ENCODE measurements at places on chromosomes 5 and 9.

GRCh38 chr9:93194641-93195040 is 10.7 kb downstream of the WNK2 start:
- DNase-seq: no peak

- DNase-seq: peak; percentile 4
These were observed 36.3 kb upstream of the PAM start for GRCh38 chr5:102718819-102719218.

DNA sequence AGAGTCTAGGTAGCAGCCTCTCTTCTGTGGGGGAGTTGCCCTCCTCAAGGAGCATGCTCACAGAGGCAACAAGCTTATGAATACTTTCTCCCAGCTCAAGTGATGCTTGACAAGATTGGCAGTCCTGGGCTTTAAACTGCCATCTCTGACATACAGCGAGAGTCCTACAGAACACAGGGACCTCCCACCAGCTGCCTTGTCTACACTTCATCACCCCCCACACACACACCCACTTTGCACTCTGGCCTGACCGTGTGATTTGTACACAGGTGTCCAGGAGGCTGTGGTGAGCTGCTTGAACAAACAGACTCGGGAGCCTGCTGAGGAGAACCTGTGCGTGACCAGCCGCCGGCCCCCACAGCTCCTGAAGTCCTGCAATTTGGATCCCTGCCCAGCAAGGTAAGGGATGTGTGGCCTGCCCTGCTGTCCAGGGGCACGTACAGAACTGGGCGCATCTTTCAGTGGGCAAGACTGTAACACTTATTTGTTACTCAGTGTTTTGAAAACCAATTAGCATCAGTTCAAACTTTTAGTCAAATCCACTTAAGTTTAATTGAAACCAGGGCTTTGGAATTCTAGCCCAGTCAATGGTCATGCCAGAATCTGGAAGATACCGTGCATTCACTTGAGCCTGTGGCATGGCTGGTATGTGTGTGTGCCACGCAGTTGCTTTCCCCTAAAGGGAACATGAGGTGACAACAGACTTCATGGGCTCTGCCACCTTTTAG is 247.5 kb downstream of the ADAMTSL1 start:
- DNase-seq: no peak

DNA sequence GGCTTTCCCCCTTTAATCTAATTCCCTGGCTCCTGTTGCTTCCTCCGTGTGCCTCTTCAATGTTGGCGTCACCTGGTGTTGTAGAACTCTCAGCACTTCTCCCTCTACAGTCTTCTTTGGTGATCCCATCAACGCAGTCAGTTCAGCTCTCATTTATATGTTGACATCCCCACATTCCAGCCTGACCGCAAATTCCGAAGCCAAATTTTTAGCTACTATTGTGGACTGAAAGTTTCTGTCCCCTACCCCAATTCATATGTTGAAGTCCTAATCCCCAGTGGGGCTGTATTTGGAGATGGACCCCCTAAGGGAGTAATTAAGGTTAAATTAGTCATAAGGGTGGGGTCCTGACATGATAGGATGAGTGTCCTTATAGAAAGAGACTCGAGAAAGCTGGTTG is 210.6 kb upstream of the ADAMTSL1 start:
- DNase-seq: no peak

DNA sequence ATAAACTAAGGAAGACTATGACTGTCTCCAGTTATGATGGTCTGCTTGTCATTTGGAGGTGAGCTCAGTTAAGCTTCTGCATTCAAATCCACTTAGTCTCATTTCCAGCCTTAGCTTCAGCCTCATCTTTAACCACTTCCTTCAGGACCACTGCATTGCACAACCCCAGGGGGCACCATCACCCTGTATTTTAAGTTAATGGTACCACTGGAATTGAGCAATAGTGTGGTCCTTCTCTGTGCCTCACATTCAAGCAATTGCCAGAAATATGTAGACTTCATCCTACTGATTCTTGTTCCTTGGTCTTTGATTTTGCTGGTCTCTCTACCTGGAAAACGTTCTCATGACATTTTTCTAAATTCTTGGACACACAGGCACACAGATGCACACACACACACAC is 131.5 kb upstream of the PTPN3 start:
- DNase-seq: no peak

DNA sequence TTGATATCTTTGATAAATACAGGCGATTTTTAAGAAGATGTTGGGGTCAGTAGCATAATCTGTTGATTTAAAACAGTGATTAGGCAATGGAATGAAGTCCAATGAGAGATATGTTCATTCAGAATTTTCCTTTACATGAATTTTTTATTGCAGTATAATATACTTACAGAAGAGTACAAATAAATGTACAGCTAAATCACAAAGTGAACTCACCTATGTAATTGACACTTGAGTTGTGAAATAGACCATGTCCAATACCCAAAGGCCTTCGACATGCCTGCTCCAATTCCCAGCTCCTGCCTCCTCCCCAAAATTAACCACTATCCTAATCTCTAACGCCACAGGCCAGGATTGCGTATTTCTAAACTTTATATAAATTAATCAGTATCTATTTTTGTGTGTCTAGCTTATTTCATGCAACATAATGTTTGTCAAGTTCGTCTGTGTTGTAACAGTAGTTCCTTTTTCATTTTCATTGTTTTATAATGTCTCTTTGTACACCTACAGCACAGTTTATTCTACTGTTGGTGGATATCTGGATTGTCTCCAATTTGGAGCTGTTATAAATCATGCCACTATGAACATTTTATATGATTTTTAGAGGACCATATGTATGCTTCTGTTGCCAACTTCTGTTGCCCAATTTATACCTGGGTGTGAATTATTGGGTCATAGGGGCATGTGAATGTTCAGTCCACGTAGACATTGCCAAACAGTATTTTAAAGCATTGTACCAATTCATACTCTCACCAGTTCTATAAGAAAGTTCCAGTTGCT is 208.3 kb downstream of the TLE1 start:
- DNase-seq: no peak

GRCh38 chr9:126471084-126471624 is 142.6 kb upstream of the LMX1B start:
- no peak for DNase-seq

- DNase-seq: no peak
These were observed 63.6 kb upstream of the BOD1 start for GRCh38 chr5:173679909-173680630.

DNA sequence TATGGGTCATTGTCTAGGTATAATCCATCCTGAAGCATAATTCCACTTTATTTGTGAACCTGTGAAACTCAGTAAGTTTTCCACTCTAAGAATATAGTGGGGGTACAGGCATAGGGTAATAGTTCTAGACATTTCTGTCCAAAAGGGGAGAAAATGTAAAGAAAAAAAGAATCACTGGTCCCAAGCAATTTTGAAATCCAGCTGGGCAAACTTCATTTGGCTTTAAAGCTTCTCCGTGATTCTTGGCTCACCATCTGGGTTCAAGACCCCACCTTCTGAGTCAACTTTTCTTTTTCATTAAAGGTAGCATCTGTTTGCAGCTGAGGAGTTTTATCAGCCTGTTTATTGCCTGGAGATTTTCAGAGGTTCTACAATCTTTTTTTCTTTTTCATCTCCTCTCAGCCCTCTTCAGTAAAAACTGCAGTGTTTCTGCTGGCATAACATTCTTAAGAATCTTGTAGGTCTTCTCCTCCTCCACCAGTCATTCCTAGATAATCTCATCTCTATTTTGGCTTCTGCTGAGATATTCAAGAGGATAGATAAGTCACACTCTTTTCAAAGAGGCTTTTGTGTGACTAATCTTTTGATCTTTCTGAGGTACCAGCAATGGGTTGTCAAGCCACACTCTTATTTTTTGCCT is 126.1 kb upstream of the PITX1 start:
- DNase-seq: no peak

GRCh38 chr9:134717924-134718645 is 76.5 kb downstream of the COL5A1 start:
- DNase-seq: no peak

DNA sequence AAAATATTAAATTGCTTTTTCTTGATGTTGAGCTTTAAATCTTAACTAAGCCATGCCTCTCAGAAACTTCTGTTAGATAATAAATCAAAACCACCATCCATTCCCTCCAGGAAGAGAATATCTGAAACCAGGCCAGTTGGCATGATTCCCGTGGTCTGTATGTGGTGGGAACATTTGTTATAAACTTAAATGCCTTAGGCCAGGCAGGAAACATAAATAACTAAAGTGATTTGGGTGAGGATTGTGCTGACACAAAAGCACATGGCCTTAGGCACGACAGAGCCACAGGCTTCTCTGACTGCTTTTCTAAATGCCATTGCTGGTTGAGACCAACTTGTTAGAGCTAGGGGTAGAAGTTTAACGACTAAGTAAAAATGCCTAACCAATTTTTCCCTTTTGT is 255.9 kb downstream of the GABRG2 start:
- peak; percentile 8 for DNase-seq

GRCh38 chr5:59249726-59250125 is 643.8 kb downstream of the PDE4D start:
- DNase-seq: no peak

DNA sequence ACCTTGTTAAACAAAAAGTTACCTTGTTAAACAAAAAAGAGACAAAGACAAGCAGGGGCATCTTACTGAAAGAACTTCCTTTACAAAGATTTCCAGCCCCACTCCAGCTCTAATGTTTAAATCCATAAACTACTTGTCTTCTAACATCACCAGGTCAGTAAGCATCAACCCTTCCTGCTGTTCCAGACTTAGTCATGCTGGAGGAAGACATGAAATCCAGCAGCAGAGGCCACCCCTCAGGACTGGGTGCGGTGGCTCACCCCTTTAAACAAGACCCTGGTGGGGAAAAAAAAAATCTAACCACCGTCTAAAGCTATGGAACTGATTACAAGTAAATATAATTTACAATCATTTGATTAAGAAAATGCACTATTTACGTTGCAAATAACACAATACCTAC is 9.1 kb downstream of the PDCL start:
- DNase-seq: peak; percentile 18

DNA sequence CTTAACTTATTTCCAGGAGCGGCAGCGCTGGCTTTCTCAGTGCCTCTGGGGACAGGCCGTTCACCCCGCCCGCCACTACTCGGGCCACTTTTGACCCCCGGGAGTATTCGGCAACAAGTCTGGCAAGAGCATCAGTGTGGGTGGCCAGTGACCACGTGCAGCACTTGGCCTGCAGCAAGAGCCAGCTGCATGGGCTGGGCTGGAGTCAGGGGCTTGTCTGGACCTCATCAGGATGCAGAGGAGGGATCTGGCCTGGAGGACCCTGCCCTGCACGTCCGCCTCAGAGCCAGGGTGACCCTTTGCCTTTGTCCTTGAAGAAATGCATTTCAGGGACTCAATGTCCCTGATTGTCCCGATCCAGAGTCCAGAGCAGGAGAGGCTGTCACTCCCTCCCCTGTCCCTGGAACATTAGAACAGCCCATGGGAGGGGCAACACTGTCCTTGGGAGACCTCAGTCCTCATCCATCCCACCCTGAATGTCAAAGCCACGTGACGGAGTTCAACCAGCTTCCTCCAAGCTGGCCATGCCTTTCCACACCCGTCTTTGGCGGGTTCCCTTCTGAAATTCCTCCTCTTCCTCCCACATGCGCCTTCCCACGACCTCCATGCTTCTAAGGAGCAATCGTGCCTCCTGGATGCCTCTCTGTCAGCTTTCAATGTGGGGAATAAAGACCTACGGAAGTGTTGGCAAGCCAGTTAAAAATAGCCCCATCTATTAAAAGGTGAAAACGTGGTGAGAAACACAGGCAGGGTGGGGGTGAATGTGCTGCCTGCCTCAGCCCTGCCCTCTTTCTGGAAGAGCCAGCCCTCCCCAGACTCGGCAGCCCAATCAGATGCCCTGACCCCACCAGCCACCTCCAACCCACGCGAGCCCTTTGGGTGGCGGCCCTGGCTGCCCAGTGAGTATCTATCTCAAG is 99.0 kb downstream of the OLFM1 start:
- DNase-seq: no peak

GRCh38 chr9:111148052-111149017 is 110.1 kb upstream of the LPAR1 start:
- DNase-seq: no peak

DNA sequence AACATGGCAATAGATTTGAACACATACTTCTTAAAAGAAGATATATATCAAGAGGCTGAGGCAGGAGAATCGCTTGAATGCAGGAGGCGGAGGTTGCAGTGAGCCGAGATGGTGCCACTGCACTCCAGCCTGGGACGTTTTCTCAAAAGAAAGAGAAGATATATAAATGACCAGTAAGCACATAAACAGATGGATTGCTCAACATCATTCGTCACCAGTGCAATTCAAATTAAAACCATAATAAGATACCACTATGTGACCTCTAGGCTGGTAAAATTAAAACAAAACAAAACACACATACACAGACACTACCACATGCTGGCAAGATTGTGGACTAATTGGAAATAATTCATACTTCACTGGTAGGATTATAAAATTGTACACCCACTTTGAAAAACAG is 5.3 kb upstream of the TXN start:
- DNase-seq: no peak

DNA sequence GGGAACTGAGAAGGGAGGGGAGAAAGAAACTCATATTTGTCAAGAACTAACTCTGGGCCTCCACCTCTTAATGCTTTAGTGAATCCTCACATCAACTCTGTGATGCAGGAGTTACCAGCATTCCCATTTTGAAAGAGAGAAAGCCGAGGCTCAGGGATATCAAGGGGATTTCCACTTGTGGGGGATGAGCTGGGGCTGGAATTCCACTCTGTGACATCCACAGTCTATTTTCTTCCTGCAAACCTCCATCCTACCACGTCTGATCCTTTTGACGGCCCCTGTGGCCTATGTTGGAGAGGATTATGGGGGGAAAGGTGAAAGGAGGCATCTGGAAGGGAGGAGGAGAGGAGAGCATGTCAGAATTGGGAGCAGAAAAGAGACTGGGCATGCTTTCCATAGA is 9.0 kb downstream of the LCP2 start:
- no peak for DNase-seq

- DNase-seq: no peak
These were observed 32.3 kb downstream of the TMEM167A start for GRCh38 chr5:83044926-83045325.

DNA sequence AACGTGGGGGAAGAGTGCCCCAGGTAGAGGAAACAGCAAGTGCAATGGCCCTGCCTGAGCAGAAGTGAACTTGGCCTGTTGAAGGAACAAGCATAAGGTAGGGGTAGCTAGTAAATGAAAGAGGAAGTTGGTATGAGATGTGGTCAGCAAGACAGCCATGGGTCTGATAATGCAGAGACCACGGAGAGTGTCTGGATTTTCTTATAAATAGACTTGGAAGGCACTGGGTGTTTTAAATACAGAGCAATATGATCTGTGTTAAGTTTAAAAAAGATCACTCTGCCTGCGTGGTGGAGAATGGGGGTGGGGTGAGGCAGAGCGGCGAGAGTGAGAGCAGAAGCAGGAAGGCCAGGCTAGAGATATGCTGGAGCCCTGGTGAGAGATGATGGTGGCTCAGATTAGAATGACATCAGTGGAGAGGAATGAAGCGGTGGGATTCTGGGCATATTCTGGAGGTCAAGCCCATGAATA is 4.2 kb downstream of the ADAM19 start:
- DNase-seq: peak; percentile 70

DNA sequence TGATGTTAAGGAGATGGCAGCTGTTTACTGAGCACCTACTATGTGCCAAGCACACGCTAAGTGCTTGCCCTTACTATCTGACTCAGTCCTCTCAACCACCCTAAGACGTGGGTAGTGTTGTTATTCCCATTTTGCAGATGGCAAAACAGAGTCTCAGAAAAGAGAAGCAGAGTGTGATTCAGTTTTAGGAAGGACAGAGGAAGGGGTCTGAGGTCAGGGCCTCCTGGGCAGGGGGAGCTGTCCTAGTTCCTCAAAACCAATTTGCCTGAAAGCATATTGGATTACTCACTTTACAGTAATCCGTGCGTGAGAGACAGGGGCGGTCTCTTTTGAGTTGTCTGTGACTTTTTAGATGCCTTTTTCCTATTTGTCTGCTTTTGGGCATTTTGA is 23.2 kb downstream of the DNM1 start:
- DNase-seq: no peak
